ENCODE measurements at places on chromosomes 6 and 20. TPM values are rescaled to one million over a fixed set of nuclear protein-coding genes. Genes with fewer than 3 reads are reported as not detected.

DNA sequence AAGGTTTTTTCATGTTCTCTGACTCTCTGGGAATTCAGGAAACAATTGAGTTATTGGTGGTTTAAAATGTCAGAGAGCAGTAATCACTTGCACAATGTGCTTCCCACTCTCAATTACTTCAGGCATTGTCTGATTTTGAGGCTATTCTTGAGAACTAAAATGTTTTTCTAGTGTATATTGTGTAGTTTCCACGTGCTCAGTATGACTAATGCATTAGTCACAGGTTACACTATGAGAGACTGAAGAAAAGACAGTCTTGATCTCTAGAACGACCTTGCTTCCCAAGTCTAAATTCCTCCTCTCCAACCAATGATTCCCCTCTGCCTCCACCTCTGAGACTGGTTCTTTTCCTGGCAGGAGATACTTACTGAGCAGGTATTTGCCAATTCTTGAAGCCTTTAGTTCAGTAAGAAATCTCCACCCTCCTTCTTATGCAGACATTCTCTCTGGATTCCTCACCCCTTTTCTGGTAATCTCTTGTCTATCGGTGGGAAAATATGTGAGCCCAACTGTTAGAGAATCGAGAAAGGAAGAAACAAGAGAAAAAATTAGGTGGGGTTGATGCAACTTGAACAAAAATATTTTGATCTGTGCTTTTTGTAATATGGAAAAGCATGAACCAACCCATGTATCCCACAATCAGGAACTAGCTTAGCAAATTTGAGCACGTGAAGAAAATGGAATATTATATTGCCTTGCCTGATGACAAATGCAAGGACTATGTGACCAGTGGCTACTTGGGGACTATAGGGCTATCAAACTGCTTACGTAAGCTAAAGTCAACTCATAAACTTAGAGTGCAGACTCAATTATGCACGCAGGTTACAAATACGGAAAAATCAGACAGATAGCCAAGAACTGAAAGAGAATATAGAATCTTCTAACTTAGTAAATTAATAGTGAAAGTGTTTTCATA, 61.1 kb upstream of the SLC22A16 start:
- no peak for DNase-seq

GRCh38 chr6:56842686-56843475, 112.0 kb upstream of the BEND6 start:
- DNase-seq = no peak

DNA sequence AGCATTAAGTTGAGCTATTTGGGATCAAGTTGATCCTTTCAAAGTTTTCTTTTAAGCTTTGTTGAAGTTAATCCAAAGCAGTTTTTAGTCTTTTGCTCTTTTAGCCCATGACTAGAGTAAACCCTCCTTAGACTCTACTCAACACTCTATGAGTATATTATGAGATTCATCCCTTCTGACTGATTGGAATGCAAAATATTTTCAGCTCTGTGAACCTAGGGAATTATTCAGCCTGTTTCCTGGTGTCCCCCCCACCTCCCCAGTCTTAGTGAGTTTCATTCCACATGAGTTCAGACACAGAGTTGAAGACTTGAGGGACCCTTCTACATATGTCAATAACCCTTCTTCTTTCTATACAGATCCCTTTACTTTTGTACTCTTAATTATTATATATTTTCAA, 413.7 kb downstream of the RFPL4B start:
- no peak for DNase-seq

- no peak for DNase-seq
Observed at GRCh38 chr6:4504700-4505099, 271.5 kb upstream of the CDYL start.

EPB41L1 gene
- total RNA-seq = 273 TPM

LCA5 gene
- 12.2 TPM for total RNA-seq

LY6G6C gene
- total RNA-seq = not detected

- no peak for DNase-seq
Observed at GRCh38 chr6:168962886-168963285, 290.8 kb downstream of the THBS2 start.

- DNase-seq = no peak
Observed at GRCh38 chr20:37657924-37658804, 35.7 kb upstream of the CTNNBL1 start.

- DNase-seq = no peak
Observed at GRCh38 chr6:34025112-34025807, 120.6 kb downstream of the GRM4 start.

DNA sequence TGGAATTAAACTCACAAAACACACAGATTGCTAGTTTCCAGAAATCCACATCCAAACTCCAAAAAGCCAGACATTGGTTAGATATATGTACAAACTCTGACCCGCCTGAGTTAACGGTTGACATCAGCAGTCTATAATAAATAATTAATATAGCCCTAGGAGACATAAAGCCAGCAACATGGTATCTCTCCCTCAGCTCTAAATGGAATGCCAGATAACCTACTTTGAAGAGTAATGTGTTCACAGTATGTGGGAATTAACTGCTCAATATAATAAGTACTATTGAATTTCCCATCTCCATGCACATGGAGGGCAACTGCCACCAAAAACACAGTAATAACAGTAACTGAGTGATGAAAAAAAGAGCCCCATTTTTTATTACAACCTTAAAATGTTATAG, 383.2 kb downstream of the CD83 start:
- DNase-seq = no peak

DNA sequence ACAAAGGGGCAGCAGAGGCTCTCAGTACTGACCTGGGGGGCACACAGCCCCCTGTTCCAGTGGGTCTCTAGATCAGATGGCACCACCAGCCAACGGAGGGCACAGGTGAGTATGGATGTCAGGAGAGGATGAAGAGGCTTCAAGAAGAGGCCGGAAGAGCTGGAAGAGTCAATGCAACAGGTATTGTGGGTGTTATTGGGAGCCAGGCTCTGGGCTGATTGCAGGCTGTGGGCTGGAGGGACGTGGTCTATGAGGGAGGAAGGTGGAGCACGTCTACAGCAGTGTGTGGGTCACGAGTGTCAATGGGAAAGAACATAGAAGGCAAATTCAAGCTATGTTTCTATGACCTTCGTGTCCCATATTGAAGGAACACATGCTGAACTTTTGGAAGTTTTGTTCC, 18.8 kb upstream of the TAGAP start:
- no peak for DNase-seq

RGL2 gene
- total RNA-seq = 57.5 TPM

- DNase-seq = no peak
Observed at GRCh38 chr20:47573559-47573958, 71.9 kb downstream of the NCOA3 start.

DNA sequence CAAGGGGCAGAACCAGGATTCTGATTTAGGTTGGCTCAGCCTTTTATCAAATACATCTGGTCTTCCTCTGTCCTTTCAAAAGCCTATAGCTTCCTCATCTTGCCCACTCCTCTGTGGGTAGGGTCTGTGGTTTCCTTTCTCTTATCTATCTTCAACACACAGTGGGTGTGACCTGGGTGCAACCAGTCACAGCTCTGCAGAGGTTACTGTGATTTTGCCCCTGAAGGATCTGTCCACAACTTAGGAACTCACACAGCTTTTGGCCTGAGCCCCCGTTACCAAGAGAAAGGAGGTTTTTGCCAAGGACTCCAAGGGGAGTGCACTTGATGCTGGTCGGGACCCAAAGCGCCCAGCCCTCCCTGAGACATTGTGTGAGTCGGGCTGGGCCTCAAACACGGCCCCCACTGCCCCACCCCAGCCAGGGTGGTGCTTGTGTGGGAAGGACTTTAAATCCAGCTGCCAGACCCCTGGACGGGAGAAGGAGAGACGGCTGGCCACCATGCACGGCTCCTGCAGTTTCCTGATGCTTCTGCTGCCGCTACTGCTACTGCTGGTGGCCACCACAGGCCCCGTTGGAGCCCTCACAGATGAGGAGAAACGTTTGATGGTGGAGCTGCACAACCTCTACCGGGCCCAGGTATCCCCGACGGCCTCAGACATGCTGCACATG, at the start of gene PI16:
TSS of gene PI16 (plus strand) at position 477 of the 670 bp plus-strand sequence. CDS start at position 500, 23 bp downstream.
- no peak for DNase-seq

FANCE gene
- total RNA-seq = 3.6 TPM

UNC5CL gene
- total RNA-seq = 2.1 TPM

- no peak for DNase-seq
Observed at GRCh38 chr6:122798099-122798641, 9.1 kb downstream of the SMPDL3A start.

ELOVL5 gene
- total RNA-seq = 79.1 TPM

GRCh38 chr6:31652925-31653724, 664 bp upstream of the BAG6 start:
- DNase-seq = peak; percentile 86

DNA sequence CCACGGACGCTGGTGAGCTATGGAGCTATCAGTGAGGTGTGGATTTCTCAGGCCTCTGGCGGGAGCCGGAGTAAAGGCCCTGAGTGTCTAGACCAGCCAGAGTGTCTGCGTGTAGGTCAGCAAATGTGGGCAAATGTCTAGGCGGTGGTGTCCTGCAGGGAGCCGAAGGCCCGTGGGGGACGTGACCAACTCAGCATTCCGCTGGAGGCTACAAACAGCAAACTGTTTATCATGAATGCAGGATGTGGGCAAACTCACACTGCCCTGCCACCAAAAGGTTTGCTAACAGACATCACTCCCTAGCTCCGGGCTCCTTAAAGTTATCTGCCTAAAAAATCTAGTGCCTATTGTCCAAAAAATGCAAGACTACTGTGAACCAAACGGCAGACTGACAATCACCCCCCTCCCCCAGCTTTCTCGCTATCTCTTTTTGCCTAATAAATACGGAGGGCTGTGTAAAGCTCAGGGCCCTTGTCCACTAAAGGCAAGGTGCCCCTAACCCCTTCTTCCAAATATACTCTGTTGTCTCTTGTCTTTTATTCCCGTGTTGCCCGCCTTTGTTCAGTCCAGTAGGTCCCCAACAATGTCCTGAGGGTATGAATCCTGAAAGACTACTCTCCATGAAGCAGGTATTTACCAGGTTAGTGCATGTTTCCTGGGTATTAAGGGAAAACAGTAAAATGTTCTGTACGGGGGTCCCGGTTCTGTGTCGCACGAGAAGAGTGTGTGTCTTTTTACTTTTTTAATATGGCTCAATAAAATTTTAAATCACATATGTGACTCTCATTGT, 29.0 kb upstream of the AFDN start:
- DNase-seq = no peak

GJA1 gene
- total RNA-seq = 414 TPM

- DNase-seq = no peak
Observed at GRCh38 chr20:420166-420620, 12.1 kb downstream of the RBCK1 start.

DNA sequence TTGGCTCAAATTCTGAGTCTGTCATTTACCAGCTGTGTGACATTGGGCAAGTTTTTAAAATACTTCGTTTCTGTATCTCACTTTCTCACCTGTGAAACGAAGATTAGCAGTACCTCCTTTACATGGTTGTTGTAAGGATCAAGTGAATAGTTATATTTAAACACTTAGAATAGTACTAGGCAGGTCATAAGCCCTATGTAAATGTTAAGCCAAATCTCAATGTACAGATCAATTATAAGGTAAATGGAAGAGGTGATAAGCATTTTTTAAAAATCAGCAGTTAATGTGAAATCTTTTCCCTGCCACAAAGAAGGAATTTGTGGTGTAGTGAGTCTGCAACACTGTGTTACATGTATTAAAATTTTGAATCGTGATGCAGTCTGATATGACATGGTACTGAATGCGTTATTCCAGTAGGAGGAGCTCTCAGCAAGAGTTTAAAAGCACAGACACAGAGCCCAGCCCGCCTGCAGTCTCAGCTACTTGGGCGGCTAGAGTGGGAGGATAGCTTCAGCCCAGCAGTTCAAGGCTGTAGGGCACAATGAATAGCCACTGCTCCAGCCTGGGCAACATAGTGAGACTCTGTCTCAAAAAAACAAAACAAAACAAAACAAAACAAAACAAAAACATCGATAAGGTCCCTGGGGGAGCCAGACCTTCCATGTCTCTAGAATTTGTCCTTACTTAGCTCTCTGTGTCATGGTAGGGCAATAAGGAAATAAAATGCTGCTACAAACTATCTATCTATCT, 46.0 kb downstream of the GTF2H5 start:
- peak; percentile 58 for DNase-seq

DNA sequence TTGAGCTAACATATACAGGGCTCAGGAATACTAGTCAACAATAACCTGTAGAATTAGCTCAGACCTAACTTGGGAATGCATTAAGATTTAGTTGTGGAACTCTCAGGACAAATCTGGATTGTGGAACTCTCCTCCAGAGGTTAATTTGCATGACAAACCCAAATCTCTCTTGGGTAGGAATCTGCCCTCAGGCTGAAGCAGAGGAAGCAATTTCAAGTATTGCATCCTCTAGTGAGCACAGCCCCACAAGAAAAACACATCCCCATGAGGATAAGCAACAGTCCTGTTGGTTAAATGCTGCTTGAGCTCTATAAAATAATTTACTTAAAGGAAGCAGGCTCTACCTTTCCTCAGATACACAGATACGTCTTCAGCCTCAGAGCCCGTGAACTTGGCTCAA, 170.9 kb upstream of the STXBP5 start:
- DNase-seq = no peak

ADGRB3 gene
- total RNA-seq = 127 TPM

GRCh38 chr6:116267836-116268588, 11.7 kb downstream of the TSPYL1 start:
- no peak for DNase-seq

DNA sequence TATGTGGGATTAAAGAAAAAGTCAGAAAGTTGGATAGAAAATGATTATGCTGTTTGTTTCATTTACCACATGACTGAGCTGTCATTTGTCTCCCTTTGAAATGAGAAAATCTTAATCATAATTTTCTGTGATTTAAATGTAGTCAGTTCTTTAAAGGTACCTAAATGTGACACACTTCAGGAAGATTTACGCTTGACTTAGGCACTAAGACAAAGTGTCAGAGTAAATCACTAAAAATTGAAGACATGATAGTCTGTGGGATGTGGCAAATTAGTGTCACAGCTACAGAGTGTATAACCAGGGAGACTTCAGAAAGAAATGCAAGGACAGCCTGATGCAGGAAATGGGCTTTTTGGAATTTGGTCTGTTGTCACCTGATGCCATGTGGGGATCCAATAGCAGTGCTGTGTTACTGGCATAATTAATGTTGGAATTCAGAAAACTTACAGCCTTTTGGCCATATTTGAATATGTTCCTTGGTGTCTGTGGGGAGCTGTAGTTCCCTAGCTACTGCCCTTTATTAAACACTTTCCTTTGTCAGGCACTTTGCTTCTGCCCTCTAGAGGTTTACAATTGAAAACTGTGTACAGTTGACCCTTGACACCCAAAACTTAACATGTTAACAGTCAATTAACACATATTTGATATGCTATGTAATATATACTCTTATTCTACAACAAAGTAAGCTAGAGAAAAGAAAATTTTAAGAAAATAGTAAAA, 493.8 kb downstream of the UTRN start:
- no peak for DNase-seq

Data from dorsolateral prefrontal cortex (tissue), 122 donors.